ENCODE measurements at places on chromosomes 11 and 22.
A peak's percentile ranks its signal among the peaks of the same experiment; 100 is the strongest.

GRCh38 chr11:27916541-27917100 lies 191.3 kb downstream of the KIF18A start:
- DNase-seq: no peak

DNA sequence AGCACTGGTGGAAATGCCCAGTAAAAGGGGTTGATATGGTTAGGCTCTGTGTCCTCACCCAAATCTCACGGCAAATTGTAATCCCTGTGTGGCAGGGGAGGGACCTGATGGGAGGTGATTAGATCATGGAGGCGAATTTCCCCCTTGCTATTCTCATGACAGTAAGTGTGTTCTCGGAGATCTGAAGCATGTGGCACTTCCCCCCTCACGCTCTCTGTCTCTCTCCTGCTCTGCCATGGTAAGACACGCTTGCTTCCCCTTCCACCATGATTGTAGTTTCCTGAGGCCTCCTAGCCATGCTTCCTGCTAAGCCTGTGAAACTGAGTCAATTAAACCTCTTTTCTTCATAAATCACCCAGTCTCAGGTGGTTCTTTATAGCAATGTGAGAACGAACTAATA lies 37.4 kb downstream of the PACSIN2 start:
- no peak for DNase-seq

DNA sequence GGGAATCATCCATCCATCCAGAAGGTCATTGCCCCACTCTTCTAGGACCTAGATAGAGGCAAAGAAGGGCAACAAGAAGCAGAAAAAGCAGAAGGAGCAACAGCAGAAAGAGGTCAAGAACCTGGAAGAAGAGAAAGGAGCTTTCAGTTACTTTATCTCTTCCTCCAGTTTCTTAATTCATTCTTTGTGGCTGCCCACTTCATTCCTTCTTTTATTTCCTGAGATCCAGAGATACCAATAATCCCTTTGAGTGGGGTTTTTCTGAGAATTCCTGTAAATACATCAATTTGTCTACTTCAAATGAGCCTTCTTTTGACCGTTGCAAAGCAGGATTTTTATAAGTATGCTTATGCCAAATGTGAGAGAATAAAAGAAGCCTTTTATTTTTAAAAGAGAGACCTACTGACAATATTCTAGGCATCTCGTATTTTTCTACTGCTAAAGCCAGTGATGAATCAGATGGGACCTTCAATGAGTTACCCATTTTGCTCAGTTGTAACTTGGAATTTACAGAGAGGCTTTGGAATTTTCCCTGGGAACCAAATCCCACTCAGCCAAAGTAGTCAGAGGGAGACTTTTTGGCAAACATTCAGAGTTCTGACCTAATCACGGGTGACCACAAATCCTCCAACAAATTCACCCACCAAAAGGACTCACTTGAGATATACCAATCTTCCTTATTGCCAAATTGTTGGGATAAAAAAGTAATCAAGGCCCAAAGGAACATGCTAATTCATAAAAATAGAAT lies 54.9 kb downstream of the ZC3H12C start:
- no peak for DNase-seq

GRCh38 chr11:122809866-122810265 lies 28.4 kb upstream of the CRTAM start:
- DNase-seq: no peak

DNA sequence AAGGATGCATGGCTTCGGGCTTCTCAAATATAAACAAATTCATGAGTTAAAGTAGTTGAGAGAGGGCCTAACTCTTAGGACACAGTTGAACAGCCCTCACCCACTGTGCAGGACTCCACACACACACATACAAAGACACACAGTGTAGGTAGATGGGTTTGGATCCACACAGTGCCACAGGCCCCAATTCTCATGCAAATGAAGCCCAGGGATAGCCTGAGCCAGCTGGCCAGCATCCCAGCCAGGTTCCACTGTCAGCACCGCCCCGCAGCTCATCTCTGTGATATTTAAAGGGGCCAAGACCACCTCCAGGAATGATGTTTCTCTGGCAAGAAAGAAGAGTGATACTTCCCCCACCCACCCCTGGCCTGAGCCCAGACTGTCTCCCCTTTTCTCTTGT lies 11.7 kb downstream of the SLC35C1 start:
- no peak for DNase-seq

DNA sequence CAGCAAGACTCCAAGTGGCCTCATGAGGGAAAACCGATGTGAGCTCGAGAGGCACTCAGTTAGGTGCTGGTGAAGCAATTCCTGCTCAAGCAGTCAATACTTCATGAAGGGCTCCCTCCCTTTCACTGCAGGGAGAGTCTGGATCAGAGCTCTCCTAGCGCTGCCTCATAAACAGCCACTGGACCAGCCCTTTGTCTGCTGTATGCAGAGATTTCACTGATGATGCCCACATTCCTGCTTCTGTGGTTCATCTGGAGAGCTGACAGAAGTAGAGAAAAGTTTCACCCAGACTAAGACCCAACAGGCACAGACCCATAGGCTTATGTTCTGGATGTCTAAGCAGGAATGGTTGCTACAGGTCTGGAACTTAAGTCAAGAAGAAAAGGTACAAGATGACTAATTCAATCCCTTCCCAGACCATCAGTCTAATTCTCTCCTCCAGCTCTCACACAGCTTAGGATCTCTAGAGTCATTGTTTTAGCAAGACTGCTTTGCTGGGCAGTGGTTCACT lies 4.0 kb downstream of the UCP2 start:
- no peak for DNase-seq

DNA sequence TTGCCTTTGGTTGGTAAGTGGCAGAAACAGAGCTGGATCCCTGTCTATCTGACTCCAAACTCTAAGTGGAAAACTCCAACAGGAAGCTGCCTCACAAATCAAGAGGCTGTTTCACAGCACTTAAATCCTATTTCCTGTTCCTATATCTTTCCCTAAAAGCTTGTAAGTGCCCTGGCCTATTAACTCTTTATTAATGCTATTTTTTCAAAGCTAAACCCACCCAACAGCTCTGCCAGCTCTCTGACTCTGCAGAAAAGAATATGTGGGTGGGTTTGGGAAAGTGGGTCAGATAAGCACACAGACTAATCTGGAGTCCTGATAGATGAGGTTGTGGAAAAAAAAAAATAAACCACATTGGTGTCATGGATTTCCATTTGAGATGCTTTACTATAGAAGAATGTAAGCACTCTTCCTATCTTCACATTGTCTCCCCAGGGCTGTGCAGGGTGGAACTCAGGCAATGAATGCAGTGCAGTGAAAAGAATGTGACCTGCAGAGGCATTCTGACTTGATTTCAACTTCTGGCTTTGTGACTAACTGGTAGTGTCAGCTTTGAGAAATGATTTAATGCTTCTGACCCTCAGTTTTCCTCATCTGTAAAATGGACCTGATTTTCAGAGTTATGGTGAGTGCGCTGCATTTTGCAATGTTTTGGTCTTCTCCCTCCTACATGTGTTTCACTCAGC lies 125.6 kb downstream of the AASDHPPT start:
- DNase-seq: no peak

GRCh38 chr11:113090716-113091480 lies 129.7 kb downstream of the NCAM1 start:
- no peak for DNase-seq

- DNase-seq: no peak
Observed at GRCh38 chr11:4482445-4482844, at the start of gene OR52K1. Gene OR52K1, plus strand, starts transcription at chr11:4482646. Its CDS starts 6,255 bp downstream, at chr11:4488901.

DNA sequence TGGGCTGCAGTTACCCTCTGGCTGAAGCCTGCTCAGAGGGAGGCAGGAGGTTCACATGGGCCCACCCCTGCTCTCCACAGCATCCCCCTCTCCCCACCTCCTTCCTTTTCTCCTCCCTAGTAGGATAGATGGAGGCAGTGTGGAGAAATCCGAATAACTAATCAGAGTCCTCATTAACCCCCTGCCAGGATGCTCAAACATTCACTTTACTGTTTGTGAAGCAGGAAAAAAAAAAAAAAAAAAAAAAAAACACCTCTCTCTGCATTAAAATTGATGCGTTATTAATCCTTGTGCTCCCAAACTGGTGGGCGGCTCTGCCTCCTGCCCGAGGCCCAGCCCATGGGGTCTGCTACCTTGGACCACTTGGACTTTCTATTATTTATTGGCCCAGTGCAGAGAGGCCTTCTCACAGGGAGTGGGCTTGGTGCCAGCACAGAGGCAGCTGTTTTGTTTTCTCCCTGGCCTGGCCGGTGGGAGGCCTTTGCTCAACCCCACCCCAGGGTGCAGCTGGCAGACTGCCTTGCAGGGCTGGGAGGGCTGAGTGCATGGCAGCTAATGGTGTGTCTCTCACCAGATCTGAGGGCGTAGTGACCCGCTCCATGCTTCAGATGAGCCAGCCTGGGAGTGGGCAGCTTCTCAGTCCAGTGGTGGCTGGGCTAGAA lies 150.7 kb downstream of the PKNOX2 start:
- no peak for DNase-seq

GRCh38 chr11:21428796-21429195 lies 759.4 kb downstream of the NELL1 start:
- DNase-seq: no peak

- no peak for DNase-seq
Observed at GRCh38 chr11:104870910-104871309, 27.4 kb downstream of the CASP12 start.

DNA sequence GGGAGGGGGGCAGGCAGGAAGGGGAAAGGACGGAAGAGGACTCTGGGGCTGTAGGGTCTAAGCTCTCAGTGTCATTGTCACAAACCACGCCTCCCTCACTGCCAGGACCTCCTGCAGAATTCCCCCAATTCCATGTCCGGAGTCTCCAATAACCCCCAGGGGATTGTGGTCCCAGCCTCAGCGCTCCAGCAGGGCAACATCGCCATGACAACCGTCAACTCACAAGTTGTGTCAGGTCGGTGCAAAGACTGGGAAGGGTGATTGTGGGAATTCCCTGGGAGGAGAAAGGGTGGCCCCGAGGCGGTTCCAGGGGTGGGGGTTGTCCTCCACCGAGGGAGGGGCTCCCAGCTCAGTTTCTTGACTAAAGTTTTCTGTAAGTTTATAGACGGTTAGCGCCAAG lies 86.0 kb downstream of the FEZ1 start:
- DNase-seq: no peak

DNA sequence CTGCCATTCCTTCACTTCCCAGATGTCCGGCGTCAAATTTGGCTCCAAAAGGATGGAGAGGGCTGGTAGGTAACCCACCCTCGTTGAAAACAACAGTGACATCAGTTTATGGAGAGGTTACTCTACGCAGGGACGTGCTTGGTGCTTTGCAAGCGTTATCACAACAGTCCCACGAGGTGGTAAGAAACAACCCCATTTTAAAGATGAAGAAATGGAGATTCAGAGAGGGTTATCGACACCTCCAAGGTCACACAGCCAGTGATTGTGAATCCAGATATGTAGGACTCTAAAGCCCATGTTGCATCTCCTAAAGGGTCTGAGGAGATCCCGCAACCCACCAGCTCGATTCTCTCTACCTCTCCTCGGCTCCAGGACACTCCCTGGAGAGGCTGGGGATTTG lies 773 bp downstream of the MIAT start:
- no peak for DNase-seq

- DNase-seq: no peak
Observed at GRCh38 chr11:111177037-111177871, 68.3 kb upstream of the POU2AF2 start.

GRCh38 chr11:6596239-6596877 lies 7.1 kb downstream of the RRP8 start:
- no peak for DNase-seq

DNA sequence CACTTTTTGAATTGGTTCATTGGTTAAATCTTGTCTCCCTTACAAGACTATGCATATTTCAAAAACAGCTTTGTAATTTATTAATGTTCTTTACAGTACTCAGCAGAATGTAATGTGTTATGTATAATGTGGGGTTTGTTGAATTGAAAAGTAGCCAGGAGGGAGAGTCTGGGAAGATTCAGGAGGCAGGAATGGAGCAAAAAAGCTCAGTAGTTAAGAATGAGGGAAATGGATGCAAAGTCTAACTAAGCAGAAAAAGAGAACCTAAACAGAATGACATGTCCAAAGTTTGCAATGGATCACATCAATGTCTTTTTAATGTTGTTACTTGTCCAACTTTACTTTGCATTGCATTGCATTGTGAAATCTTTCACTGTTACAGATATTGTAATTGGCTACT lies 86.5 kb upstream of the CARD18 start:
- no peak for DNase-seq

DNA sequence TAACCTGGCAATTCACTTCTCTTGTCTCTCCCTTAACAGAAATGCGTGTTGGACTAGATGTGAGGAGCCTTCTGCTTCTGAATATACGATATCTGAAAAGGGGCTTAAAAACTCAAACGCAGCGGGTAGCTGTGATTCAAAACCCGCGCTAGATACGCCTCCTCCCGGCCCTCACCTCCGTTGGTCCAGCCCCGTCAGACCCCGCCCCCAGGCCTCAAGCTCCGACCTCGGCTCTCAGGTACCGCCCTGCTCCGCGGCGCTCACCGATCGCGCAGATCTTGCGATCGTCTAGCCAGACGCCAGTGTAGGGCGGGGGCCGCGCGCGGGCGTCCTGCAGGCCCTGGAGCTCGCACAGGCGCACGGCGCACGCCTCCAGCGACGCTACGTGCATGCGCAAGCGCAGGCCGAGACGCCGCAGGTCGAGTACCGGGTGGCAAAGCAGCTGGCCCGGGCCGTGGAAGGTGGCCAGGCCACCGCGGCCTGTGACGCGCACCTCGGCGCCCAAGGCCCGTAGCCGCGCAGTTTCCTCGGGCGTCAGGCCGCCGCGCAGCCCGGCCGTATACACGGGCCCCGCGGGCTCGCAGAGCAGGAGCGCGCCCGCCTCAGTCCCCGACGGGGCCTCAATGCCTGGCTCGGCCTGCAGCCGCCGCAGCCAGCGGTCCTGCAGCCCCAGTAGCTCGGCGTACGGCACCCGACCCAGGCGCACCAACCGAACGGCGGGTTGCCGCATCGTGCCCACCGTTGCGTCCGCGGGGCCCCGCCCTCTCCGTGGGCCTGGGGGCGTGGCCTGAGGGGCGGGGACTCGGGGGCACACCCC lies at the start of gene LIPT2:
LIPT2 (minus strand) TSS at position 751 of the 817 bp plus-strand sequence; CDS start at position 730, 21 bp downstream.
- peak; percentile 94 for DNase-seq

DNA sequence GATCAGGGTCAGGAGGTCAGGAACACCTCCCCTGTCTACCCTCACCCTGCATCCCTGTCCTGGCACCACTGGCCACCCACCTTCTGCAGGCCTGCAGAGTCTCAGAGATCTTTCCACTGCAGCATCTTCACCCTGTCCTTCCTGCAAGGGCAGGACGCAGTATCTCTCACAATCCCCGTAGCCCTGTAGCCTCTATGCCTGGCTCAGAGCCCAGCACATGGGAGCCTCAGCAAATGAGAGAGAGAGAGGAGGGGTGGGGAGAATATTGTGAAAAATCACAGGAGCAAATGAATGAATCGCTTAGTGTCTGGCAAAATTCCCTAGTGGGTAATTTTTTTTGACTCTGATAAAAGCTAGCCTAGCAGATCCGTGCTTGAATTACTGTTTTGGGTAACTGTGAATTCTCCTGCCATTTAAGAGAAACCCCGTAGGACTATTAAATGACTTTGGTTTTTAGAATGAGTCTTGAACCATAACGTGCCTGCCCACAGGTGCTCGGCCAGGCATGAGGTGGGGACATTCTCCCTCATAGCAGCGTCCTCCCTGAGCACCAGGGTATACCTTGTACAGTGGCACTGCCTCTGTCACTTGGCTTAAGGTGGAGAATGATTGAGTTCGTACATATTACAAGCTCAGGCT lies 91.5 kb downstream of the MORC2 start:
- no peak for DNase-seq
